Endothelial cell of umbilical vein (primary cell): ENCODE measurements at places on chromosomes 2 and 18. TPM values are rescaled to one million over a fixed set of nuclear protein-coding genes. Genes with fewer than 3 reads are reported as not detected.

- peak; percentile 11 for DNase-seq
Observed at GRCh38 chr2:98346311-98347236, at the start of gene CNGA3. Gene CNGA3 (plus strand): TSS chr2:98346456. CDS start chr2:98369976, 23,520 bp downstream.

The TNFAIP6 gene
- total RNA-seq, result not detected in 2 replicates

DNA sequence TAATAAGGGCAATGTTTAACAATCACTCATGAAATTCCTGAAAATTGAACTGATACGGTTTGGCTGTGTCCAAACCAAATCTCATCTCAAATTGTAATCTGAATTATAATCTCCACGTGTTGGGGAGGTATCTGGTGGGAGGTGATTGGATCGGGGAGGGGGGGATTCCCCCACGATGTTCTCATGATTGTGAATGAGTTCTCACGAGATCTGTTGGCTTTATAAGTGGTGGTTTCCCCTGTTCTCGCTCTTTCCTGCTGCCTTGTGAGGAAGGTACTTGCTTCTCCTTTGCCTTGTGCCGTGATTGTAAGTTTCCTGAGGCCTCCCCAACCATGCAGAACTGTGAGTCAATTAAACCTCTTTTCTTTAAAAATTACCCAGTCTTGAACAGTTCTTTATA is 34.0 kb upstream of the SKOR2 start:
- no peak for DNase-seq

The OSBPL1A gene
- 12.7 and 16.5 TPM in 2 replicates for total RNA-seq

DNA sequence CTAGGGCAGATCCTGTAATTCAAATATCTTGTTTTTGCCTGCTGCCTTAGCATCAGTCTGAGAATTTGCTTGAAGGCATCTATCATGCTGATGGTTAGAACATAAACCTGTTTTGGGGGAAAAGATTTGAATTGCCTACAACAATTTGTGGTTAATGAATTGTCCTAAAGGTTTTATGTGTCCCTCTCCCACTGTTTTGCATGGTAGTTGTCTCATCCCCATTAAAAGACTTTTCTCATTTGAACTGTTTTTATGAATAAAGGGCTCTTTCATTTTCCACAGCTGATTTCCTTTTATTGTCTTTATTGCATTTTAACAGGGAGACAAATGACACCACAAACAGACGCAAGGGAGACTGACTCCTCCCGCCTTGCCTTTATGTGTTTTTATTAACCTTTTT is 275.6 kb downstream of the PIK3C3 start:
- no peak for DNase-seq

DNA sequence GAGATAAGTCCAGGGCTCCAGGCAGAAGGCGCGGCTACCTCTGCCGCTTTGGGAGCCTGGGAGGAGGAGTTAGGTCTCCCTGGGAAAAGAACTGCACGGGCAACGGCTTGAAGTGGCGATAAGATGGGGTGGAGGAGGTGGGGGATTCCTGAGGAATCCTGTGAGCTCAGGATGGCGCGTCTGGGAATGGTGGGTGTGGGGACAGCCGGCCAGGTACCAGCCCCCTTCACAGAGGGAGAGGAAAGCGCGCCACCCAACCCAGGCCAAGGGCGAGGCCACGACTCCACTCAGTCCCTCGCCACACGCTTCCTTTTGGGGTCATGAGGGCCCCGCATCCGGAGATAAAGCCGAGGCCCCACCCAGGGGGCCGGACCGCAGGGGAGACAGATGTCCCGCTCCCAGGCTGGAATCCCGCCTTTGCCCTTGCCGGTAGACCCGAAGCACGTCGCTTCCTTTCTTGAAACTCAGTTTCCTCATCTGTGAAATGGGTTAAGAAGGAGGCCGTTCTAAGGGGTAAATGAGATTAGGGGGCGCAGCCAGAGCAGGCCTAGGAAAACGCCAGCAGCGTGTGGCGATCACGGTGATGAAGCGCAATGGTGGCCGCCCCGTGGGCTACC is 1.7 kb upstream of the CTDSP1 start:
- peak; percentile 57 for DNase-seq

The GPATCH11 gene
- total RNA-seq, result 10.2 and 12.1 TPM in 2 replicates

The PKDCC gene
- total RNA-seq, result 5.9 and 6.9 TPM in 2 replicates

The SLC4A5 gene
- total RNA-seq, result 0.97 and 1.2 TPM in 2 replicates

DNA sequence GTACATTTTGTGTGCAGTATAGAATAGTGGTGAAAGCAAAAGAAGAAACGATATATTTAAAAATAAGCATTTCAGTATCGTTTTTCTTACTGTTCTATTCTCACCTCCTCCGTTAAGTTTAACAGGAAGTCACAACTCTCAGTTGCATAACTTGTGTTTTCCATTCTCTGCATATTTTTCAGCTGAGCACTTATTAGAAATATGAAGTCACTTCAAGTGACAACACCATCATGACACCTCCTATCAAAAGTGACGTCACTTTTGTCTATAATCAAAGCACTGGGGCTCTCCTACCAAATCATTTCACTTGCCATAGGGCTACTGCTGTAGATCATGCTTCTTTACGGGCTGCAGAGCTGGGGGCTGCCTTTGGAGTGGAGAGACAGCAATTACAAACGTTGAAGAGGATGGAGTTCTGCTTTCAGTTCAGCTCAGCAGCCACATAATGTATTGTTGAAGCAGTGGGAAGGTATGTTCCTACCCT is 36.3 kb downstream of the STAT4 start:
- no peak for DNase-seq
